Activated CD8-positive, alpha-beta T cell treated with anti-CD3 and anti-CD28 coated beads, Interleukin-2, amount 10 ng/mL, durations not matched to agents 7 days and 5 days (primary cell): ENCODE measurements at places on chromosomes 6 and 20. TPM values are rescaled to one million over a fixed set of nuclear protein-coding genes. Genes with fewer than 3 reads are reported as not detected.

ZC2HC1B gene
- total RNA-seq: not detected

DNA sequence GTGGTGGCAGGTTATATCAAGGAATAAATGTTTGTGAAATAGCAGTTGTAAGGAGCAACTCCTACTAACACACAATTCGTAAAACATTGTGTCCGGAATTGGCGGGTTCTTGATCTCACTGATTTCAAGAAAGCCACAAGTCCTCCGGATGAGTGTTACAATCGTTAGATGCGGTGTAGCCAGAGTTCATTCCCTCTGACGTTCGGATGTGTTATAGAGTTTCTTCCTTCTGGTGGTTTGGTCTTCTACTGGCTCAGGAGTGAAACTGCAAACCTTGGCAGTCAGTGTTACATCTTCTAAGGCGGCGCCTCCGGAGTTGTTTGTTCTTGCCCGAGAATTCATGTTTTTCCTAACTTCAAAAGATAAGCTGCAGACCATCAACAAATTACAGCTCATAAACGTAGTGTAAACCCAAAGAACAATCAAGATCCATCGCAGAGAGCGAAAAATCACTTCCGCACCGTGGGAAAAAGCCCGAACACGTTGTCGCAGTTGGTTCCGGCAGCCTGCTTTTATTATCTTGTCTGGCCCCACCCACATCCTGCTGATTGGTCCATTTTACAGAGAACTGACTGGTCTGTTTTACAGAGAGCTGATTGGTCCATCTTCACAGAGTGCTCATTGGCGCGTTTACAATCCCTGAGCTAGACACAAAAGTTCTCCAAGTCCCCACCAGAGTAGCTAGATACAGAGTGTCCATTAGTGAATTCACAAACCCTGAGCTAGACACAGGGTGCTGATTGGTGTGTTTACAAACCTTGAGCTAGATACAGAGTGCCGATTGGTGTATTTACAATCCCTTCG lies 58.2 kb downstream of the TRIM27 start:
- peaks cover 12% of the 10 kb centered on the region for H3K36me3 ChIP-seq
- peak; percentile 78 for DNase-seq
- H3K4me1 ChIP-seq: peaks cover 52% of the 10 kb centered on the region
- peak overlapping the region; percentile 93 for H3K27ac ChIP-seq
- peak overlapping the region; percentile 78 for H3K4me3 ChIP-seq

DNA sequence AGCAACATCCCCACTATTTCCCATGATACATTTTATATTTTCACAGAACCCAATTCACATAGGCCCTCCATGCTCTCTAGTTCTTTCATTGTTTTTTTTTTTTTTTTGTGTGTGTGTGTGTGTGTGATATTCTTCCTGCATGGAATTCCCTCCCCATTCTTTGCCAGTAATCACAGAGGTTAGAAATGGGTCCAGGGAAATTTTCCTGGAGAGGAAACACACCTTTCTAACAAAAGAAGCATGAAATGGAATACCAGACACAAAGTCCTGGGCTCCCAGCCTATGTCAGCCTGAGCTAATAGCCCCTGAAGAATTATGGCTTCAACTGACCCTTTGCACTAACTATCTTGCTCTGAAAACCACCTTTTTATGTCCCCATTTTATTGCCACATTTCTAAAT lies 194.2 kb upstream of the NT5E start:
- peaks cover 1% of the 10 kb centered on the region for H3K27me3 ChIP-seq
- no peaks in the 10 kb centered on the region for H3K36me3 ChIP-seq
- DNase-seq: no peak
- H3K4me1 ChIP-seq: no peaks in the 10 kb centered on the region
- H3K27ac ChIP-seq: no peak overlapping the region
- H3K4me3 ChIP-seq: no peak overlapping the region

- H3K4me1 ChIP-seq: no peaks in the 10 kb centered on the region
- no peak overlapping the region for H3K4me3 ChIP-seq
- no peaks in the 10 kb centered on the region for H3K36me3 ChIP-seq
- no peak overlapping the region for H3K27ac ChIP-seq
- no peak for DNase-seq
These were observed 57.3 kb downstream of the DLL1 start for GRCh38 chr6:170233286-170234205.

DNA sequence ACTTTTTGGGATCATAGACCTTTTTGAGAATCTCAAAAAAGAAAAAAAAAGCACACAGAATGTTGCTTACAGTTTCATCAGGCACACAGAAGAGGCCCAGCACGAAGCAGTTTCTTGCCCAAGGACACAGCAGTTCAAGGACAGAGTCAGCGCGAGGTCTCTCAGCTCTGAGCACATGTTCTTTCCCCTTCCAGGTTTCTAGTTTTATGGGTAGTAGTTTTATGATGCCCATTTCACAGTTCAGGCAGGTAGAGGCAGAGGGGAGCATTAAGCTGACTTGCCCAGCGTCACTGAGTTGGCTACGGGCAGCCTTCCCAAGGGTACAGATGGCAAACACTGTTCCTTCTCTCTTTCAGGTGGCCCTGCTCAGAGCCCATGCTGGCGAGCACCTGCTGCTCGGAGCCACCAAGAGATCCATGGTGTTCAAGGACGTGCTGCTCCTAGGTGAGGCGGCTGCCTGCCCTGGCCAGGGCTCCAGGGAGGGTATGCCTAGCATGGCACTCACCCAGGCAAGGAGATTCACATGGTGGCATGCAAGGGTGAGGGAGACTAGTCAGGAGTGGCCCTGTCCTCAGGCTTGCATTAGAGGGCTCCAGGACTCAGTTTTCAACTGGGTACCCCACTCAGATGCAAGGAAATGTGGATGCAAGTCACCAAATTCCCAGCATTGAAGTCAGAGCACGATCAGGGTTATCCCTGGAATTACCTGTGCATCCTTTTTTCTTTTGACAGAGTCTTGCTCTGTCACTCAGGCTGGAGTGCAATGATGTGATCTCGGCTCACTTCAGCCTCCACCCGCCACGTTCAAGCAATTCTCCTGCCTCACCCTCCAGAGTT lies 57.4 kb upstream of the TTPAL start:
- no peak overlapping the region for H3K27ac ChIP-seq
- no peaks in the 10 kb centered on the region for H3K4me1 ChIP-seq
- no peaks in the 10 kb centered on the region for H3K36me3 ChIP-seq
- no peak overlapping the region for H3K4me3 ChIP-seq
- no peak for DNase-seq
- peaks cover 3% of the 10 kb centered on the region for H3K27me3 ChIP-seq

DNA sequence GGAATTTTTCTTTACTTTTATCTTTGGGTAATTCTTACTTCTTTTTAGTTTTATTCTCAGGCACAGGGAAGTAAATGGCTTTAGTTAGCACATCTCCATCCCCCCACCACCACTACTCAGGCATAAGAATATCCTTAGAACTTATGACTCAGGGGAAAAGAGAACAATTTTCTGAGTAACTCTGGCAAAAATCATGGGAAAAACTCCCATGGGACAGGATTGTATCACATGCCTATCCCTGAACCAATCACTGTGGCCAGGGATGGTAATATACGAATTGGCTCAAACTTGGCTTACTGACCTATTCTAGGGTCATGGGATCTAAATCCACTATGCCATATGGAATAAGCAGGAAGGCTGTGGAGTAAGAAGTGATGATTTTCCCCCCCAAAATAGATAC lies 339.1 kb downstream of the BTBD3 start:
- H3K4me3 ChIP-seq: no peak overlapping the region
- no peaks in the 10 kb centered on the region for H3K4me1 ChIP-seq
- H3K36me3 ChIP-seq: no peaks in the 10 kb centered on the region

- no peaks in the 10 kb centered on the region for H3K4me1 ChIP-seq
- no peak for DNase-seq
- no peak overlapping the region for H3K4me3 ChIP-seq
- H3K27ac ChIP-seq: no peak overlapping the region
- no peaks in the 10 kb centered on the region for H3K36me3 ChIP-seq
These were observed 28.1 kb downstream of the RWDD2A start for GRCh38 chr6:83221276-83221675.

- no peak overlapping the region for H3K27ac ChIP-seq
- H3K36me3 ChIP-seq: peaks cover 17% of the 10 kb centered on the region
- DNase-seq: no peak
- H3K4me1 ChIP-seq: peaks cover 10% of the 10 kb centered on the region
- H3K27me3 ChIP-seq: no peaks in the 10 kb centered on the region
- H3K4me3 ChIP-seq: no peak overlapping the region
These were observed 366.7 kb downstream of the SYNE1 start for GRCh38 chr6:152270301-152270925.

DNA sequence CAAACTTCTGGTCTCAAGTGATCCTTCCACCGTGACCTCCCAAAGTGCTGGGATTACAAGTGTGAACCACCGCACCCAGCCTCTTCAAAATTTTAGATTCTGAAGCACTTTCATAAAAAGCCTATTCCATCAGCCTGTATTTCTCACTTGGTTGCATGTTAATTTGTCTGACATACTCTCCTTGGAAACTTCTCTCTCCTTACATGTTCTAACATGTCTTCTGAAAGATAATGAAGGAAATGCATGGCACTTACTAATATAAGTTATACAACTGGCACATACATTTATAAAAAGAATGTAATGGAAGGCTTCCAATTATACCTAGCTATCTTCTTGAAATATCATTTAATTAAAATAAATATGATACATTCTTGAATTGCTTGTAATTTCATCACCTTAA lies 597.5 kb downstream of the TBC1D32 start:
- no peaks in the 10 kb centered on the region for H3K4me1 ChIP-seq
- H3K27me3 ChIP-seq: no peaks in the 10 kb centered on the region
- DNase-seq: no peak
- no peaks in the 10 kb centered on the region for H3K36me3 ChIP-seq

DNA sequence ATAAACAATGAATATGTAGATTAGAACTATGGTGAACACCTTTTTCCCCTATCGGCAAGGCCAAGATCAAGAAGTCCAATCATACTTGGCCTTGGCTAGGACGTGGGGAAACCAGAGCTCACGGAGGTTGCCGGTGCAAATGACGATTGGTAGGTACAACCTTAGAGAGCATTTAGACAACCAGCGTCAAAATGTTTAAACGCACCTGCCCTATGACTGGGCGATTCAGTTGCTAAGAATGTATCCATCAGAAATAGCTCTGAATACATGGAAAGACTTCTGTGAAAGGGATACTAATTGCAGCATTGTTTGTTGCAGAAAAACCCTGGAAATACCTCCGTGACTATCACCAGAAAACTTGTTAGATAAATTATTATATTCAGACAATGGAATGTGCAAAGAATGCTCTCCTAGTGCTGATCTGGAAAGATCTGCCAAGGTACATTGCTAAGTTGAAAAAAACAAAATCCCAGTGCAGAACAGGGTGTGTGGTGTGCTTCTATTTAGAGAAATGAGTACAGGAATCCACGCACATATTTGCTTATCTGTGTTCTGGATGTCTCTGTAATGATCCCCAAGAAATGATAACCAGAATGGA lies 48.0 kb upstream of the PTPN1 start:
- H3K4me3 ChIP-seq: no peak overlapping the region
- no peak overlapping the region for H3K27ac ChIP-seq
- no peak for DNase-seq
- no peaks in the 10 kb centered on the region for H3K36me3 ChIP-seq
- H3K4me1 ChIP-seq: peaks cover 26% of the 10 kb centered on the region

C6orf141 gene
- total RNA-seq: not detected

PDYN gene
- not detected for total RNA-seq

DNA sequence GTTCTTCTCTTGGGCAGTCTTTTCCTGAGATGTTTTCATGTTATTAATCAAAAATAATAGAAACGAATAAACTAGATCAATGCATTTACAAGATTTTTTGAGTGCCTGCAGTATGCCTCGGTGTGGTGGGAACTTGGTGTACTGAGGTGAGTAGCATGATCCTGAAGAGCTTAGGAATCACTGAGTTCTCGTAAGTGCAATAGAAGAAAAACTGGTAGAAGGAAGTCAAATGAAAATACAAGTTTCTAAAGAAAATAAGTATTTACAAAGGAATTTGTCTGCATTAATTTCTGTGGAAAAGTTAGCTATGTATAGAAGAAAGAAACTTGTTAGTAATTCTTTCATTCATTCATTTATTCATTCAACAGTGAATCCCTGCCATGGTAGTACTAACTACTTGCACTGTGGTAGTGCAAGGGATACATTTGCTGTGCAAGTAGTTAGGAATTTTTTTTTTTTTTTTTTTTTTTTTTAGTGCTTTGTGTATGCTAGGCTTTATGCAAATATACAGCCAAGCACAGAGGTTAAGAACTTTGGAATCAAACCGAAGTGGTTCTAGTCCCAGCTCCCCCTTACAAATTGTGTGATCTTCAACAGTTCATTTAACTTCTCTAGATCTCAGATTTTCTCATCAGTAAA lies 13.9 kb downstream of the NT5E start:
- no peaks in the 10 kb centered on the region for H3K27me3 ChIP-seq
- H3K4me1 ChIP-seq: peaks cover 73% of the 10 kb centered on the region
- no peak for DNase-seq
- H3K27ac ChIP-seq: no peak overlapping the region

LGSN gene
- not detected for total RNA-seq

- H3K4me1 ChIP-seq: no peaks in the 10 kb centered on the region
- no peaks in the 10 kb centered on the region for H3K36me3 ChIP-seq
- no peak overlapping the region for H3K4me3 ChIP-seq
- H3K27me3 ChIP-seq: no peaks in the 10 kb centered on the region
These were observed 459 bp downstream of the LBP start for GRCh38 chr20:38346741-38347140.

DNA sequence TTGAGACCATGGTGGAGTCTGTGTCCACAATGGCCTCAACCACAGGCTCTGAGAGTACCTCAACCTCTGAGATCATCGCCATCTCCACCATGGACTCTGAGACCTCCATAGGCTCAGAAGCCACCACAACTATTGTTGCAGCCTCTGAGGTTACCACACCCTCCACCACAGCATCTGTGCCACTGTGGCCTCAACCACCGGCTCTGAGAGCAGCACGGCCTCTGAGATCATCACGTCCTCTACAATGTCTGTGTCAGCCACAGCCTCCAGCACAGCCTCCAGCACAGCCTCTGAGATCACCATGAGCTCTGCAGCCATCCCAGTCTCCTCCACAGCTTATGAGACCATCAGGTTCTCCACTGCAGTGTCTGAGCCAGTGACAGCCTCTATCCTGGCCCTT lies 19.4 kb upstream of the MUC21 start:
- H3K27ac ChIP-seq: no peak overlapping the region
- peaks cover 40% of the 10 kb centered on the region for H3K27me3 ChIP-seq
- DNase-seq: peak; percentile 41
- peaks cover 27% of the 10 kb centered on the region for H3K4me1 ChIP-seq
- no peaks in the 10 kb centered on the region for H3K36me3 ChIP-seq

CLPSL1 gene
- total RNA-seq: not detected

GRCh38 chr6:7406743-7407142 lies 17.1 kb downstream of the RIOK1 start:
- no peaks in the 10 kb centered on the region for H3K4me1 ChIP-seq
- H3K36me3 ChIP-seq: peaks cover 66% of the 10 kb centered on the region
- no peak overlapping the region for H3K27ac ChIP-seq
- no peak for DNase-seq
- H3K4me3 ChIP-seq: no peak overlapping the region
